ENCODE measurements at places on chromosomes 7 and 10.

DNA sequence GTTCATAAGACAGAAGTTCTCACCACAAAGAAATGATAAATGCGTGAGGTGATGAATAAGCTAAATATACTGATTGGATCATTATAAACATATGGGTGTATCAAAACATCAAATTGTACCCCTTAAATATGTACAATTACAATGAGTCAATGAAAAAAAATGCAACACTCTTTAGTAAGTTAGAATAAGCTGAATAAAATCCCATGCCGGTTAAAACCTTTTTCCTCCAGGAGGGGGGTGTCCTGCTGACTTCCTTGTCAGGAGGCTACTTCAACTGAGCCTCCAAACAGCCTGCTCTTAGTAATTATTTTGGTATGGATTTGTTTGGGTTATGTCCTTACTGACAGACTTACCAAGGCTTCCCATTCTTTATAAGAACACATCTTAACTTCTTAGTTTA is 649.1 kb downstream of the INHBA start:
- no peak for DNase-seq

GRCh38 chr7:40546616-40547501 is 412.1 kb downstream of the SUGCT start:
- no peak for DNase-seq

DNA sequence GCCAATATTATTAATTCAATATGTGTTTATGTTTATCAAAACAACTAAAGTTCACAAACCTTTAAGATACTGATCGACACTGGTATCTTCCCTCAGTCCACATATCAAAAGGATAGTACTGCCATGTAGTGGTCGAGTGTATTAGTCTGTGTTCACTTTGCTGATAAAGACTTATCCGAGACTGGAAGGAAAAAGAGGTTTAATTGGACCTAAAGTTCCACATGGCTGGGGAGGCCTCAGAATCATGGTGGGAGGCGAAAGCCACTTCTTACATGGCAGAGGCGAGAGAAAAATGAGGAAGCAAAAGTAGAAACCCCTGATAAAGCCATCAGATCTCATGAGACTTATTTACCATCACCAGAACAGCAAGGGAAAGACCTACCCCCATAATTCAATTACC is 325.4 kb upstream of the PHF14 start:
- DNase-seq, result no peak

DNA sequence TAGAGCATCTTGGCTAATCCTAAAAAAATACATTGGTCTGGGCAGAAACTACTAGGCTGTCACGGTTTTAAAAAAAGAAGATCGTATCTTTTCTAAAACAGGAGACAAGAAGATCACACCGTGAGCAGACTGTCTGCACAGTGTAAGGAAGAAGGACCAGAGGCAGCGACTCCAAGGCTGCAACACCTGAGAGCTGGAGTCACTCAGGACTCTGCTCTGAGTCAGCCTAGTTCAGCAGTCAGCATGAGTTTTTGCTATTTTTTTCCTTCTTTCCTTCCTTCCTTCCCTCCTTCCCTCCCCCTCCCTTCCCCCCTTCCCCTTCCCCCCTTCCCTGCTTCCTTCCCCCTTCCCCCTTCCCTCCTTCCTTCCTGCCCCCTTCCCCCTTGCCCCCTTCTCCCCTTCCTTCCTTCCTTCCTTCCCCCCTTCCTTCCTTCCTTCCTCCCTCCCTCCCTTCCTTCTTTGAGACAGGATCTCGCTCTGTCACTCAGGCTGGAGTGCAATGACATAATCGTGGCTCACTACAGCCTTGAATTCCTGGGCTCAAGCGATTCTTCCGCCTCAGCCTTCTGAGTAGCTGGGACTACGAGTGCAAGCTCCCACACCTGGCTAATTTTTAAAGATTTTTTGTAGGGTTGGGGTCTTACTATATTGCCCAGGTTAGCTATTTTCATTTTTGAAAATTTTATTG is 24.4 kb downstream of the BAG3 start:
- no peak for DNase-seq

GRCh38 chr10:53491774-53492173 is 719.2 kb upstream of the MBL2 start:
- DNase-seq, result no peak

DNA sequence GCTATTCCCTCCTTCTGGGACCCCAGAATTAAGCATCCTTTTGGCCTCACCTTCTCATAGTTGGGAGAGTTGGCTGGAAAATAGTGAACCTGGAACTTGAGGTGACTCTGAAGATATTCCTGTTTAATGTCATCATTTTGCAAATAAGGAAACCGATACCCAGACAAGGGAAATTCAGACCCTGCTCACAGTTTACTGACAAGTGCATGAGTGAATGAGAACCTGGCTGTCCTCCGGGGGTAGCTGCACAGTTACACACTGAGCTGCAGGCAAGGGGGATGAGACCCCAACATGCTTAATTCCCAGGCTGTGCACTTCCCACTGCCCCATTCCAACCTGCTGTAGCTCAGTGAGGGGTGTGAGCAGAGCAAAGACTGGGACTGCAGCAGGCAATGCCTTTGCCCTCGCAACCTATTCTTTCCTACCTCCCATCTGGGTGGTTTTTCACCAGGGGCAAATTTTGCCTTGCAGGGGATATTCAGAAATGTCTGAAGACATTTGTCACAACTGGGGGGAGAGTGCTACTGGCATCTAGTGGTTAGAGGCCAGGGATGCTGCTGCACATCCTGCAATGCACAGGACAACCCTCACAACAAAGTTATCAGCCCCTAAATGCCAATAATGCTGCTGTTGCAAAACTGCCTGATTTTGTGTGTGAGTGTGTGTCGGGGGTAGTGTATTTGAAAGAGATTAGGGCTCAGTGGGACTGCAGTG is 136.2 kb downstream of the SORCS3 start:
- no peak for DNase-seq

DNA sequence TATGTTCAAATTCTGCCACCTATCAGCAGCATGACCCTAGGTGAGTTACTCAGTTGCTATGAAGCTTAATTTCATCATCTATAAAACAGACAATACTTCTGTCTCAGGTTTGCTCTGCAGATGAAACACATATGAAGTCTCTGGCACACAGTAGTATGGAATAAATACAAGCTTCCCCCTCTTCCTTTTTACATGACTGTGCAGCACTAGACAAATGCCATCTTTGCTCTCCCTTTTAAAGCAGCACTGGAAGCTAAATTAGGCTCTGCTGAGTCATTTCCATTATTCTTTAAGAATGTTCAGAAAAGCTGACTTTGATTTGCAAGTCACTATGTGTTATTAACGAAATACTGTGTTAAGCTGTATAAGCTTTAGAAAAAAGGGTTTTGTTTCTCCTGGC is 40.7 kb upstream of the ANAPC16 start:
- no peak for DNase-seq

- no peak for DNase-seq
Observed at GRCh38 chr10:4069491-4069890, 284.5 kb upstream of the KLF6 start.

DNA sequence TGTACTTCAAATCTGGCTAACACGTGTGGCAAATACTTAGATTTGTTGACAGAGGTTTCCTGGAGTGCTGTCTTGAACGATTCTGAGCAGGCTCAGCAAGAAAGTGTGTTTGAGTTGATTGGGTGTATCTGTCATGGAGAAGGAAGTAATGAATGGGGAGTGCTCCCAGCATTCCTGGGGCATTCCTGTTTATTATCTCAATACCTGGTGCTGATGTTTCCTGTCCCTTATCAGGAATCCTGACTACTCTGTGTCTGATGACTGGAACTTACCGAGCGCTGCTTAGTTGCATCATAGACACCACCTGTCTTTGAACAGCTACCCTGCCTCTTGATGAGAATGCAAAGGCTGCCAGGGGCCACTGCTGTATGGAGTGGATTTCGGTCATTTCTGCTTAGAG is 41.0 kb upstream of the TMEM248 start:
- DNase-seq, result no peak

DNA sequence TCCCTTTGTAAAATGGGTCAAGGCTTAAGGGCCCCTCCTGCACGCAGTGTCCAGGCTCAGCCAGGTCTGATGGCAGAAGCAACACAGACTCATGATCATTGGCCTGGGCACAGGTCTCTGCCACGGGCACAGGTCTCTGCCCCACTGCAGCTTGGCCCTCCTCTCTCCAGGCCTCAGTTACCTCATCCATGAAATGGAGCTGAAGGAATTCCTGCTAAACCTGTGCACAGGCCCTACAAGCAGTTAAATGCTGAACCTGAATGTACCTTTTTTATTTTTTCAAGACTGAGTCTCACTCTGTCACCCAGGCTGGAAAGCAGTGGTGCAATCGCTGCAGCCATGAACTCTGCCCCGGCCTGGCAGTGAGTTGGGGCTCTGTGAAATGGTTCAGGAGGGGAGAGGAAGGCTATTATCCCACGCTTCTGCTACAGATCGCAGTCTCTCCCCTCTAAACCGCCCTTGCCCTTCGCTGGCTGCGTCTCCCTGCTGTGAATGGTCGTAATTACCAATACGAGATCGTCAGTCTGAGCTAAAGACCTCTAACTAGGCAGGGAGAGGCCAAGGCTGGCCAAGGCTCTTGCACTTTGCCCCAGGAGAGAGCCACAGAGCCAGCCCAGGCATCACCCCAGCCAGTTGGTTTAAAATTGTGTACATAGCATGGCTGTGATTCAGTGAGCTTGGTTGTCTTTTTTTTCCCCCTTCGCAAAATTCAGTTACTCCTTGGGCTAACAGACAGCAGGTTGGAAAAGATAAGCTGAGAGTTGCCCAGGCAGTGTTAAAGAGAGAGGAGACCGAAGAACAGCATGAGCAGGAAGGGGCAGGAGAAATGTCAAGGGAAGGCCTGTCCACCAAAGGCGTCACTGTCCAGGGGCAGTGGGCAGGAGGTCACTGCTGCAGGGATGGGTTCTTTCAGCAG is 93.0 kb upstream of the KCTD7 start:
- no peak for DNase-seq

DNA sequence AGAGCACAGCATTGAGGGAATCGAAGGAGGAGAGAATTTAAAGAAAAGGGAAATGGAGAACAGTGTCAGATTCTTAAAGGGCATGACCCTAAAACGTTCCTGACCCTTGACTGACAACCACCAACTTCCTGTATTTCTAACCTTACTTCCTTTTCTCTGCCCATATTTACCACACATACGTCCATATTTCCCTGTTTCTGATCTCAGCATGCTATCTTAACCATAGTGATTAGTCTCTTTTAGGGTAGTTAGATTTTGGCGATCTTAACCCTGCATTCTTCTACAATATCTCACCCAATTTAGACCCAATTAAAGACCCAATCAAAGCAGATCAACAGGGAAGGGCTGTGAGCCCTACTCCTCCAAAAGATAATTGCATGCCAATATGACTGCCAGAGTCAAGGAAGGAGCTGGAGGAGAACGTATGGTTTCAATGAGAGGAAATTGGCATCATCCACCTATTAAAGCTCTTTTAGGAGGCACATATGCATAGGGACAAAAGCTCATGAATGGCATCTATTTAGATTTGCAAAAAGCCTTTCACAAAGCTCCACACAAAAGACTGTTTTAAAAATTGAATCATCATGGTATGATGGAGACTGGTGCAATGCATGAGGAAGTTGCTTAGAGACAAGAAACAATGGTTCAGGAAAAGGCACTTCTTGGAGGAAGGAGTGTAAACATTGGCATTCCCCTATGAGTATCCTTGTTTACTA is 49.0 kb upstream of the ARHGAP12 start:
- DNase-seq, result no peak

DNA sequence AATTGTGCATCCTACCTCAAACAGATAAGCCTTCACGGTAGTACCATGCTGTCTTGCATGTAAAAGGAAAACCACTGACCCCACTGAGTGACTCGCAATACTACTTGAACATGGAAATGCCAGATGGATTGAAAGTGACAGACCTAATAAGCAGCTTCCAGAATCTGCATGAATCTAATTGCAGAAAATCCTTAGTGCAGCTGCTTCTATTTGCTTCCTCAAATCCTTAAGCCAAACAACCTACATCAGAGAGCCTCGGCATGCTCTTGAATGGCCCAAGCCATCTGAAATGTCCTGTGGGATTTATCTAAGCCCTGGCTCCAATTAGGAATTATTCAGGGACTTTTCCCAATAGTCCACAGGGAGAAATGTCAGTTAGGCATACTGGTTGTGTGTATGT is 509.5 kb upstream of the CELF2 start:
- DNase-seq, result no peak

DNA sequence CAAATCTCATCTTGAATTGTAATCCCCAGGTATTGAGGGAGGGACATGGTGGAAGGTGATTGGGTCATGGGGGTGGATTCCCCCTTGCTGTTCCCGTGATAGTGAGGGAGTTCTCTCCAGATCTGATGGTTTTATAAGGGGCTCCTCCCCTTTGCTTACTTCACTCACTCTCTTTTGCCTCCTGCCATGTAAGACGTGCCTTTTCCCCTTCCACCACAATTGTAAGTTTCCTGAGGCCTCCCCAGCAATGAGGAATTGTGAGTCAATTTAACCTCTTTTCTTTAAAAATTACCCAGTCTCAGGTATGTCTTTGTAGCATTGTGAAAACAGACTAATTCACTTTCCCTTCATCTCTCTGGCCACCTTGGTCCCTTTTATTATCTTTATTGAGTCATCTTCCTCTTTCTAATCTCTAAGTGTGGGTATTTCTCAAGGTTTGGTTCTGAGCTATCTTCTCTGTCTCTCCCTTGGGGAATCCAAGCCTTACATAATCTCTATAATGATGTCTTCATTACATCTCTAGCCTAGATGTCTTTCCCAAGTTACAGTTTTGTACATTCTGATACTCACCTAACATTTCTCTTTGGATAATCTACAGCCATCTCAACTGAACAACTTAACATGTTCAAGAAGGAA is 99.1 kb upstream of the JCAD start:
- DNase-seq, result no peak

- DNase-seq, result peak; percentile 62
Observed at GRCh38 chr7:2621061-2621828, 10.5 kb upstream of the TTYH3 start.

DNA sequence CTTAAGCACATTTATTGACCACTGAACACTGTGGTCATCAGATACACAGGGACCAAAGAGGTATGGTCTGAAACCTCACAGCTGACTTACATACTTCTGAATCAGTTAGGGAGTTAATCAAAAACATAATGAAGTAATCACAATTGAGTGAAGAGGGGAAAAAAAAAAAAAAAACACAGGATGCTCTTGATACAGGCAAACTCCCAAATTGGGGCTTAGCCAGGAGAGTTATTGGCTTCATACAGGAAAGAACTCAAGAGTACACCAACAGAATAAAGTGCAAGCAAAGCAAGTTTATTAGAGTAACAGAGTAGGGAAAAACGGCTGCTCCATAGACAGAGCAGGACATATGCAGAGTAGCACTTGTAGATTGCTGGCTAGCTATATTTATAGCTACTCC is 917.0 kb downstream of the CNTNAP2 start:
- no peak for DNase-seq

DNA sequence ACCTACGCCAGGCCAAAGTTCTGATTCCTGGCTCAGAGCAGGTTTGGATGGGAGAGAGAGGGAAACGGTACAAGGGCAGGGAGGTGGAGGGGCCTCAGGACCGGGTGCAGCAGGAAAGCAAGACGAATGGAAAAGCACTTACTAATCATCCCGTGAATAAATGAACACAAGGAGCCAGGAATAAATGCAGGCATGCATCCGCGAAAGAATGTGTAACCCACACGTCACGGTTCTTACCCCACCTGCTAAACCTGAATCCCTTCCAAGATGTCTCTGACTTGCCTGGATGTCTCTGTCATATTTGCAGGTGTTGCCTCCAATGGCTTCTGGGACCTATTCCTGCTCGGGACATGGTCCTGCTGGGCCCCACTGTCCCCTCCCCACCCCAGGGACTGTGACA is 335.2 kb upstream of the RNF32 start:
- DNase-seq, result no peak

- peak; percentile 25 for DNase-seq
Observed at GRCh38 chr10:88114368-88114767, 250.9 kb downstream of the PTEN start.

- no peak for DNase-seq
Observed at GRCh38 chr10:93150289-93150688, 76.6 kb downstream of the CYP26A1 start.

GRCh38 chr7:112080441-112080840 is 125.8 kb downstream of the DOCK4 start:
- DNase-seq, result no peak
